ENCODE measurements at places on chromosomes 12 and 14.

DNA sequence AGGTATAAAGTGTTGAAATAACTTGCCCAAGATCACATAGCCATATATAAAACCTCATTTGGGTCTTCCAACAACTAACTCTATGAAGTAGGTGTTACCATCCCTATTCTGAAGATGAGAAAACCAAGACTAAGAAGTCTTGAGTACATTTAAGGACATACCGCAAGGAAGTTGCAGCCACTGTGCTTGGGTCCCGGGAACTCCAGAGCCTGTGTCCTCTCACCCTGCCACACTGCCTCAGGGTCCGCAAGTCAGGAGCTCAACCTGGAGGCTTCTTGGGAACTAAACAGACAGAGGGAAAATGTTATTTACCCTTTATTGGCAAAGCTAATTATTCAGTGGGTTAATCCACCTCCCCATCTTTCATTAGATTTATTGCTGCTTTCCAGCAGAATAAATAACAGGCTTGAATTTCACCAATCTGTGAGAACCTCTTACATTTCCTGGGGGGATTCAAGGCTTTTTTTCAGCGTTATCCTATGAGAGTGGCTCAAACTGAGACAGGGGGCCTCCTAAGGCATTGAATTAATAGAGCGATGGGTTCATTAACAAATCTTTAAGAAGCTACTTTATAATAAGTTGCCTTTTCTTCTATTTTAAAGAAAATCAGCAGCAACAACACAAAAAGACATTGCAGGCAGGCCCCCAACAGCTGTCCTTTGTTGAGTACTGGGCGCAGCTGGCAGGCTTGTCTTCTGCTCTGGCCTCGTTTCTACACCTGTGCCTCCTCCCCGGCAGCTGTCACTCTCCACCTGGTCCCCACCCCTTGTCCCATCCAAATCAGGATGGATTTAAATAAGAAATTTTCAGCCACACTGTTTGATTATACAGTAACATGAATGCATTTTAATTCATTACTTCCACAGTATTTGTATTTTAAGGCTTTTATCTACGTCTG lies 25.3 kb downstream of the PHLDA1 start:
- no peak for DNase-seq

GRCh38 chr12:80211671-80212070 lies 112.3 kb downstream of the OTOGL start:
- no peak for DNase-seq

GRCh38 chr12:111249018-111249370 lies 119.9 kb downstream of the PHETA1 start:
- no peak for DNase-seq

- peak; percentile 63 for DNase-seq
Measured at GRCh38 chr14:69129264-69129880, 23.5 kb downstream of the DCAF5 start.

DNA sequence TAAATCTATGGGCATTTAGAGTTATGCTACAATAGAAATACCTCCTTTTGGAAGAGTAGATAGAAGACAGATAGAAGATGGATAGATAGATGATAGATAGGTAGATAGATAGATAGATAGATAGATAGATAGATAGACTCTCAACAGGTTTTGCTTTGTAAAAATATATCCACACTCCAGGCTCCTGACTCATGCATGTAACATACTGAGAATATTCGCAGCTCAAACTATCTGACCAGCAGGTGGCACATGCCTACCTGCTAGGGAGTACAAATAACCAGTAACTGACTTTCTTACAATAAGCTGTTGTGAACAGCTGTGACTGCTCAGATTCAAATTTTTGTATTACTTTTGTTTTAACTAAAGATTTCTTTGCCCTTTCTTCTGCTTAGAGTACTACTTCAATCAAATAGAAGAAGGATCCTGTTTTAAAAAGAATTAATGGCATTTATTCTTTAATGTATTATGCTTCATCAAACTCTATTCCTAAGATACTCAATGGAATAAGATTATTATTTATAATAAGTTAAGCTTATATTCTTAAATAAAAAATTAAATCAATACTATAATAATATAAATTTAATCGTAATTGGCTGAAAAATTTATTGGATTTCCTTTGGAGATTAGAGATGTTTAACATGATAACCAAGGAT lies 15.8 kb upstream of the CPNE8 start:
- DNase-seq, result peak; percentile 21

DNA sequence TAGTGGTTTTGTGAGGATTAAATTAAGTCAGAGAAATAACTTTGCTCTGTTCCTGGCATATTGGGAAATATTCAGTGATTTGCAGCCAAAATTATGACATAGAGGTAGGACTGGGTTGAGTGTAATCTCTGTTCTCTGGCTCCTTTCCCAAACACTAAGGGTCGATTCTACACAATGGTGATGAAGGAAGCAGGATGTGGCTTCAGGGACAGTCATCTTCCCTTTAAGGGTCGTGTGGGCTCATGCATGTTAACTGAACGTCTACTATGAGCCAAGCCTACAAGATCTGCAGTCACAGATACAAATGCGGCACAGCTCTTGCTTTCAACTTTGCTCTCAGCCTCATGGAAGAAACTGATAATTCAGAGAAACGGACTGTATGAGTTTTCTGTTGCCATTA lies 381.6 kb downstream of the VRK1 start:
- no peak for DNase-seq

DNA sequence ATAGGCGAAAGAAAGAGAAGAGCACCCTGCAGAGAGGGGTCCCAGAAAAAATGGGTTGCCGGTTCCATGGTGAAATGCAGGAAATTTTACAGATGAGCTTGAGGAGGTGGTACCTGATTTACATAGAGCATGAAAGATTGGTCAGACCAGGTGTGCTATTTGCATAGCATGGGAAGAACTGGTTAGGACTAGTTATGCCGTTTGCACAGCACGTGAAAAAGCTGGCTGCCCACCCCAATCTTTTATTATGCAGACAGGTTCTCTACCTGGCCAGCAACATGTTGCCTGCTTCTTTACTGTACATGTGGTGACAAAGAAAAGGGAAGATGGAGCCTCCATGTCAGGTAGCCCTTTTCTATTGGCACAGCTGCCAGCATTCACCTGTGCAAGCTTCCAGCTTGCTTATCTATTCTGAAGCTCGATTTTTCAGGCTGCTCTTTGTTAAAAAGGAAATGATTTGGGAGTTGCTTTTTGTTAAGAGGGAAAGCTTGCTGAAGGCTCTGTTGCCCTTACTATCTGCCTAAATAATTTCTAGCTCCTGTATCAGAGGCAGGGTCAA lies 62.9 kb upstream of the ELK3 start:
- no peak for DNase-seq

GRCh38 chr12:125214289-125214688 lies 149.1 kb downstream of the AACS start:
- DNase-seq, result no peak

DNA sequence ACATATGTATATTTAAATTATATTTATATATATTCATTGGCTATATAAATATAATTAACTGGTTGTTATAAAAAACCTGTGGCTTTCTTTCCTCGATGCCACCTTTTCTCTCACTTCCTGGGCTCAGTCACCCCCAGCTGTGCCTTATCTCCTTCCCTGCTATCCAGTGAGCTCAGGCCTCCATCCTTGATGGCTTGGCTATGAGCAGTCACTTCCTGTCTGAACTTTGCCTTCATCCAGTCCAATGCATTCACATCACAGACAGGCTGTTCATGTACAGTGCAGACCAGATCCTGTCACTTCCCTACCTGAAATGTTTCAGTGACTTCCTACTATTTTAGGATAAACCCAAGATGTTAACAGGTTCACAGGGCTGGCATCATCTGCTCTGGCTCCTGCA lies 115.3 kb upstream of the PRB2 start:
- no peak for DNase-seq

DNA sequence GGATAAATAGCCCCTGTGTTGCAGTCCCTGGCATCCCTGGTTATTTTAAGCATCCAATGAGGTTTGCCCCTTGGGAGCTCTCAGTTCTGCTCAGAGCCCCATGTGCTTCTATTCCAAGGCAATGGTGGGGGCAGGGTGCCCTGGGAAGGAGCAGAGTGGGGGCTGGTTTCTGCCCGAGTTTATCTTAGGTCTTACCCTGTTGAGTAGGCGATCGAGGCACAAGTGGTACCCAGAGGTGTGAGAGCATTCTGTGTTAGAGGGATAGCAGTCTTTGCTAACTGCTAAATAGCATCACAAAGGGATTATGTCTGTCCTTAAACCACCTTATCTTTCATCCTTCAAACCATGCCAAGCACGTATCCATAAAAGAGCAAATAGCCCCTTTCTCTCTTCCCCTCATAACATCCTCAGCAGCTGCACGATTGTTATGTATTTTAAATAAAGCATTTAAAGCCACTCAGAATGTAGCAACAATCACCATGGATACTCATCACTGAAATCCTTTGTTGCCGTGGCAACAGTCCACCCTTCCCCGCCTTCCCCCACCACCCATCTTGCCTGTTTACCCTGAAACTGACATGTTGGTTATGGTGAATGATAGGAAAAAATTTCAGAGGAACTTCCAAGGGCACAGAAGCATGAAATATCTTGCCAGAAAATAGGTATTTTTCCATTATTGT lies 139.3 kb downstream of the PTPN11 start:
- DNase-seq, result no peak

DNA sequence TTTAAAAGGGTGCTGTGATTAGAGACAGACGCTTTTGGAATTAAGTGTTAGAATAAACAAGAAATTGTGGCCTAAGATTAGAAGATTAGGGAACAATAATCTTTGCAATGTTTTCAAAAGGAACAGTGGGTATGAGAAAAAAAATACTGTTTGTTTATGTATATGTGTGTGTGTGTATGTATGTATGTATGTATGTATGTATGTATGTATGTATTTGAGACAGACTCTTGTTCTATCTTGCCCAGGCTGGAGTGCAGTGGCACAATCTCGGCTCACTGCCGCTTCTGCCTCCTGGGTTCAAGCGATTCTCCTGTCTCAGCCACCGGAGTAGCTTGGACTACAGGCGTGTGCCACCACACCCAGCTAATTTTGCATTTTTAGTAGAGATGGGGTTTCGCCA lies 81.6 kb downstream of the TRAFD1 start:
- DNase-seq, result no peak

- no peak for DNase-seq
Measured at GRCh38 chr12:1993871-1994371, 10.3 kb downstream of the DCP1B start.

DNA sequence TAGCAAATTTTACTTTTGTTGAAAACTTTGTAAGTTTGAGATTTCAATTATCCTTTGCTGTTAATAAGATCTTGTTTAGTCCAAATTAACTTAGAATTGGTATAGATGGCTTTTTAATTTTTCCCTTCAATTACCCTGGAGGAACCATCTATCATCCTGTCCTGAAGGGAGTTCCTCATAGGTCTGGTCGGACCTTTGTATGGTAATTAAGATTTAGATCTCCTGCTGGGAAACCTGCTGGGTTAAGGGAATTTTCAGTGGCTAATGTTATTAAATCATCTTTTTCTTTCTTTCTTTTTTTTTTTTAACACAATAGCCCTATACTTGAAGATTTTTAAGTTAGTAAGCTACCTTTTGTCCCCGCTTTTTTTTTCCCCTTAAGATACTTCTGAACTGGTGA lies 63.0 kb upstream of the PRMT8 start:
- no peak for DNase-seq

- DNase-seq, result no peak
Measured at GRCh38 chr14:75832621-75833297, 149.0 kb downstream of the TGFB3 start.

GRCh38 chr14:80146941-80147340 lies 64.4 kb downstream of the DIO2 start:
- DNase-seq, result no peak

GRCh38 chr14:98903371-98903770 lies 368.6 kb downstream of the BCL11B start:
- no peak for DNase-seq

- DNase-seq, result no peak
Measured at GRCh38 chr14:60184905-60185555, 19.8 kb upstream of the DHRS7 start.

- DNase-seq, result no peak
Measured at GRCh38 chr12:67720351-67720856, 71.9 kb downstream of the DYRK2 start.

GRCh38 chr12:97308576-97309198 lies 153.9 kb upstream of the RMST start:
- no peak for DNase-seq

All from activated T-cell treated with anti-CD3 and anti-CD28 coated beads for 24 hours (primary cell).